ENCODE measurements at places on chromosomes 4 and X.

DNA sequence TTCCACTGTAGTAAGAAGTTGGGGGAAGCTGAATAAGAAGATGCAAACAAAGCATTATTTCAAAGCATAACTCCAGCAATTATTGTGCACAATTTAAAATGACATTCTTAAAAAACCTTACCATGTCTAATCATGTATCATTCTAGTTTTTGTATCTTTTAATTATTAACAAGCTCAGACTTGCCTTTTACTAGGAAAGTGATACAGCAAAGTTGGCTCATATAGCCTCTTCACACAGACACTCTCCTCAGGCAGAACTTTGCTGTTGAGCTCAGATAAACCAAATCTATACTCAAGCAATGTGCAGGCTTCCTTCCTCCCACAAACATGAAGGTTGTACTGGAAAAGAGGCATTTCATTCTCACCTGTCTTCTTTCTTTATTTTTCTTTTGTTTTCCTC lies 358.7 kb upstream of the EMCN start:
- no peak for DNase-seq

DNA sequence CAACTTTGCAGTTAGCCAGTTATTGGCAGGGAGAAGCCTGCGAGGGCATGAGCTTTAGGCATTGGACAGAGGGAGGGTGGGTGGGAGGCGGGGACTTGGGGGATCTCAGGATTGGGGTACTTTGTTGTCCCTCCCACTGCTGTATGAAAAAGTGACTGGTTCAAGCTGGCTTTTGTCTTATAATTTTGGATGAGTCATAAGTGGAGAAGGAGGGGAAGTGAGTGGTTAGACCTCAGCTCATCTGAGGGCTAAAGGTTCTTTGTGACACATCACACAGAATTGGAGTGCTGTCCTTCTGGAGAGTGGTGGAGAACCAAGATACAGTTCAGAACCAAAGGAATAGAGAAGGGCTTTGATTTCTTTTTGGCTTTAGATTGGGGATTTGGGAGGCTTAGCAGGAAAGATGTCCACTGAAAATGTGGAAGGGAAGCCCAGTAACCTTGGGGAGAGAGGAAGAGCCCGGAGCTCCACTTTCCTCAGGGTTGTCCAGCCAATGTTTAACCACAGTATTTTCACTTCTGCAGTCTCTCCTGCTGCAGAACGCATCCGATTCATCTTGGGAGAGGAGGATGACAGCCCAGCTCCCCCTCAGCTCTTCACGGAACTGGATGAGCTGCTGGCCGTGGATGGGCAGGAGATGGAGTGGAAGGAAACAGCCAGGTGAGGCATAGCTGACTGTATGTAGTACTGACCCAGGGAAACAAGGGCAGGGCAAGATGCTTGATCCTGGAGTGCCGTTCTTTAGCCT lies at the start of gene SLC4A4:
SLC4A4 (plus strand) TSS at position 175 of the 748 bp plus-strand sequence.
- DNase-seq: peak; percentile 56

- DNase-seq: no peak
Observed at GRCh38 chr4:74037076-74037955, 1.2 kb downstream of the CXCL3 start.

- DNase-seq: no peak
Observed at GRCh38 chr4:96952610-96953009, 1112.7 kb downstream of the PDHA2 start.

DNA sequence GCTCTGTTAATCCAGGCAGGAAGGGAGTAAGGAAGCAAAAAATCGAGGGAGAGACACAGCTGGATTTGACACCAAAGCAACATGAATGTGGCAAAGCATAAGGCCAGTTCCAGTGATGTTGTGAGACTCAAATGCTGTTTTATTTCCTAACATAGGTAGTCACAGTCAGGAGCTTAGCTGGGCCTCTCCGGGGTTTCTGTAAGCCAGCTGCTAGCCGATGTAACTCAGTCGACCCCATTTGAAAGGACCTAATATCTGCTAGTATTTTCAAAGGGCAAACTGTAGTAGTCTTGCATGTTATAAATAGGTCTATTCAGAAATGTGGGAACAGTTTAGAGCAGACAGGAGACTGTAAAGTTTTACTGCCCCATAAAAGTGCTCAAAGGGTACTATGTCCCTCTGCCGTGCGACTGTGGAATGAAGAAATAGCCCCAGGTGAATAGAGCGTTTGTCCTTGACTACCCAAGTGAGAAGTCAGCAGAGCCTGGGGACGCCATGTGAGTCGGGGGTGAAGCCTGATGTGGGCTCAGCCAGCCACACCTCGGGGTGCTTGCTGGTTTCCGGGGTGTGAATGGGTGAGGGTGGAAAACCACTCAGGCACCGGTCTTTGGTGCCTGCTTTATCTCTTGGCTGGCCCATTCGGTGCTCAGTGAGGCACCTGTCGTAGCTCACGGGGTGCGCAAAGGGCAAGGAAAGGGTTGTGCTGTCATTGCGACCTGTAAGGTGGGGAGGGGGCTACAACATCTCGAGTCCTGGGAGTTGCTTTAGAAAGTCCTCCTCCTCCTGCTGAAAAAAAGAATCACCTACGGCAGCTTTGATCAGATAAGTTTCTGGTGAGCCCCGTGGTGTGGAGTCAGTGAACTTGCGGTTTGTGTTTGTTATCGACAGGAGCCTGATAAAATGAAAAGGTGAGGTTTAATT lies 745 bp downstream of the TRIM2 start:
- peak; percentile 12 for DNase-seq

DNA sequence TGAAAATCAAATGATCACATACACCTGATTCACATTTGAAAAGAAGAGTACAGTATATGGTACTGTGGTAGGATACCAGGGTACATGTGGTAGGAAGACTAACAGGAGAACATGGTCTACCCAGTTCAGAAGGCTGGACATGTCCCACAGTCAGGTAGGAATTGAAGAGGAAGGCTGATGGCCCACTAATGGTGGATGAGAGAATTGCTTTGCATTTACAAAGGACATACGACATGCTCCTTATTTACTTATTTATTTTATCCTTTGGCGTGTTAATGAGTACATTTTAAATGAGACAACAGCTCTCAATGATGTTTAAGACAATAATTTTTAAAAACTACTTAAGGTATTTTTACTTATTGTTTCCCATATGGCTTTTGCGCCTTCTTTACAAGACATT lies 106.7 kb upstream of the BMP2K start:
- DNase-seq: no peak

- peak; percentile 59 for DNase-seq
Observed at GRCh38 chr4:53929955-53930798, 134.2 kb downstream of the CHIC2 start.

DNA sequence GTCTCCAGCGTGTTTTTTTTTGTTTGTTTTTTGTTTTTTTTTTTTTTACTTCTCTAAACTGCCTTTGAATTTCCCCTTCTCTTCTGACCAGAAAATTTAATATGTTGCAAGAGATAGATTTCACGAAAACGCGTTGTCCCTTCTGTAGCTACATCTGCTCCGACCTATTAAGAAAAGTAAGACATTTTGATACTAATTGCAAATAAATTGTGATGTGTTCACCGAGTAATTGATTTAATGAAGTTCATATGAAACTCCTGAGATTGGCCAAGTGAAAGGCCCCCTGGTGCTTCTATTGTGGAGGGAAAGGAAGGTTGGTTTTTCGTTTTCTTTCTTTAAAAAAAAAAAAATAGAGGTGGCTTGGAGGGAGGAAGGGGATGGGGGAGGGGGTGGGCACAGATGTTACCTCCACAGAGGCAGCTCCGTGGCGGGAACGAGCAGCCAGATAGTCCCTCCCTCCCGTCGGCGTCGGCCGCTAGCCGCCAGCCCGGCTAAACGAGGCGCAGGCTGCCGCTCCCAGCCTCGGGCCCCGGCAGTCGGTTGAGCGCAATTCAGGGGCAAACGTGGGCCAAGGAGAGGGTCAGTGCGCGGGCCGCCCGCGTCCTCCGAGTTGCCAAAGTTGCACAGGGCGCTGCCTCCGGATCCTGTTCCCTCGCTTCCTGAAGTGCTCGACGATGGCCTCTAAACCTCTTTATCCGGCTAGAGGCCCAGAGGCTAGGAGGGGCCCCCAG lies 139.1 kb upstream of the ZIC3 start:
- no peak for DNase-seq

Measured in activated CD4-positive, alpha-beta T cell treated with anti-CD3 and anti-CD28 coated beads, Interleukin-2, Interleukin-6, amounts not matched to agents 100 ng/mL and 50 ng/mL, durations not matched to agents 16 hours and 8 hours (primary cell).